Right ventricle myocardium inferior (tissue), 1 donor: ENCODE measurements at places on chromosomes 12 and 14.

- DNase-seq: no peak
These were observed 129.7 kb upstream of the CCND2 start for GRCh38 chr12:4143896-4144295.

- no peak for DNase-seq
These were observed 364.5 kb upstream of the DIO2 start for GRCh38 chr14:80575763-80576162.

DNA sequence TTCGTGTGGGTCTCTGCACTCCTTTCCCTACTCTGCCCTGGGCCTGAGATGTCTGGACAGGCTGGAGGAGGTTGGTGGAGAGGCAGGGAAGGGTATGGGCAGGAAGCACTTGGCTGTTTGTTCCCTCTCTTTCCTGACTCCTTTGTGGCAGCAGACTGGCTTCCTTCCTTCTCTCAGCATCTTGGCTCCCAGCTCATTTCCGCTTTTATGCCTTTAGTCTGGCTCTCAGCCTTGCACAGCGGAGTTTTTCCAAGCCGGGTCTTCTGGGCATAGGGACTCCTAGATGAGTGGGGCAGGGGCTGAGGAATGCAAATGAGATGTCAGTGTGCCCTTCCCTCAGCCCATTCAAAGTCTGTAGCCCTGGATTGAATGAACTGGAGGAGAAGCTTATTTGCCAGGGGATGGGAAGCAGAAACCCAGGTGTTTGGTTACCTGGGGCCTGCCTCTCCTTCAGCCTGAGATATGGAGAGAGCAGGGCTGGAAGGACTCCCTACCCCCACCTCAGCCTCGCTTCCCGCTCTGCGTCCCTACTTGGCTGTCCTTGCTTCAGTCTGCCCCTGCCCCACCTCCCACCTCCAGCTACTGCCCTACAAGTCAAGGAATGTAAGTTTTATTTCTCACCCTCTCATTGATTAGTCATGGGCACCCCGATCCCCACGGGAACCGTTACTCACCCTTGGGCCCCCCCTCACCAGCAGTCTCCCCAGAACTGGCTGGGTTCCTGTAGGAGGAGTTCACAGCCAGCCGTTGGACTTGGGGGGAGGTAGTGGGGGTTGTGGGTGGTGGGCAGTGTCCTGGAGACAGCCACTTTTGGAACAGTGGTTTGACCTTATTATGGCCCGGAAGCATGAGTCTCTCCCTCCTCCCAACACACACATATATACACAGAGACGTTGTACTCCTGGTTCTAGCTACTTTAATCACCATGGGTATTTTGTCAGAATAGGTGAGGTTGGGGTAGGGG is 9.3 kb upstream of the ITGA5 start:
- no peak for DNase-seq

DNA sequence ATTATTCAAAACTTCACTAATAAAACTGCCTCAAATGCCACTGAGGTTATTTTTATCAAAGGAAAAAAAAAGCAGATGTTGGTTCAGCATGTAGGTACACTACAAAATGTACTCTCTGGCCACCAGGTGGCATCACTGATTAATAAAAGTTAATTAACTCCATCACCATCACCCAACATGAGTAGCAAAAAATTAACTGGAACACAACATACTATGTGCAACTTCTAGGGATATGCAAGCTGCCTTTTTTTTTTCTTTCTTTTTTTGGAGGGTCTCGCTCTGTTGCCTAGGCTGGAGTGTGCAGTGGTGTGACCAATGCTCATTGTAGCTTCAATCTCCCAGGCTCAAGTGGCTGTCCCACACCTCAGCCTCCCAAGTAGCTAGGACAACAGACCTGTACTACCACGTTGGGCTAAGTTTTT is 43.8 kb upstream of the NR2C1 start:
- DNase-seq: no peak

DNA sequence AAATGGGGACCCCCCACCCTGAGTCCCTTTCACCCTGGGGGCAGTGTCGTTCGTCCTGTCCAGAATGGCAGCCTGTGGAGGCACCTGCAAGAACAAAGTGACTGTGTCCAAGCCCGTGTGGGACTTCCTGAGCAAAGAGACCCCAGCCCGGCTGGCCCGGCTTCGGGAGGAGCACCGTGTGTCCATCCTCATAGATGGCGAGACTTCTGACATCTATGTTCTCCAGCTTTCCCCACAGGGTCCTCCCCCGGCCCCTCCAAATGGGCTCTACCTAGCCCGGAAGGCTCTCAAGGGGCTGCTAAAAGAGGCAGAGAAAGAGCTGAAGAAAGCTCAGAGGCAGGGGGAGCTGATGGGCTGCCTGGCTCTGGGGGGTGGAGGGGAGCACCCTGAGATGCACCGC is 2.2 kb downstream of the DTX3 start:
- DNase-seq: no peak

- no peak for DNase-seq
These were observed 72.7 kb downstream of the SAMD4A start for GRCh38 chr14:54639611-54640010.

GRCh38 chr14:104756477-104757237 is 3.7 kb downstream of the SIVA1 start:
- DNase-seq: no peak

DNA sequence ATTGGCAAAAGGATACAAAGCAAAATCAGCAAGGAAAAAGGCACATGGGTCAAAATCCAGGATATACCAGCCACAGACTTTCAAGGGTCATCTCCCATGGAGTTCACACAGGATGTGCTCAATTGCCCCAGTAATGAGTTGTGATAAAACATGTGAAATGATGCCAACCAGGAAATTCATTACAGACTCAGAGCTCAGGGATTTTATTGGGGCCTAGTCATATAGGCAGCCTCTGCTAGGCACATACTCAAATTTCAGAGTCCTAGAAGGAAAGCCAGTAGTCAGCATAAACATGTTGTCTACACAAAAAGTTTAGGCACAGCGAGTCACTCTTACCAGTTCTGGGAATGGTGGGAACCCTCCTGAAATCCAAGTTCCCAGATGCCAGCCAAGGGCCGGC is 64.4 kb upstream of the OSBPL8 start:
- no peak for DNase-seq

DNA sequence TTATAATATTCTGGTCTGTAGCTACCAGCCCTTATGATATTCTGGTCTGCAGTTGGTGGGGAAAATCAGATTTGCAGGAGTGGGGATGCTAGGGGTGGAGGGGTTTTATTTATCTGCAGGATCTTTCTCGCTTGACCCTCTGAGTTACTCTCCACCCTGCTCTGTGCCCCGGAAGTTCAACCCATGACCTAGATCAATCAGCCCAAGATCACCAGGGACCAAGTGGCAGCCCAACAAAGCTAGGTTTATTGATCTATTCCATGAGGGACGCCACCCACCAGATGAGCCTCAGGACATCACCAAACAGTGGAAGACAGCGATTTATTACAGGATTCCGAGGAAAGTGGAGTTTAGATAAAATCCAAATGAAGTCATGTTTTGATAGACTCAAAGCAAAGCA is 25.8 kb upstream of the C12orf76 start:
- DNase-seq: no peak

GRCh38 chr14:49294621-49295148 is 291.5 kb downstream of the RPS29 start:
- no peak for DNase-seq

DNA sequence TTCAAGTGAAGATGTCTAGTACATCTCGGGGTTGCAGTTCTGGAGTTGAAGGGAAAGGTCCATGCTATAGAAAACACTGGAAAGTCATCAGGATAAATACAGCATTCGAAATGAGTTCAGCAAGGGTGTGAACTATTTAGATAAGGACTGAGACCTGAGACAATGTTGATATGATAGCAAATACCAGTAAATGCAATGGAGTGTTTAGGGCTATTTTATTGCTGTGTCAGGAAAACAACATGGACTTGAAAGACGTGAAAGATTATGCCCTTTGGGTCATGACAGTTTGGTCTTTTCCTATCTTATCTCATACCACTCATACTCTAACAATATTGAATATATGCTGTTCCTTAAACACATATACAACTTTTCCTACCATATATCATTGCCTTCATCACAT is 1776.2 kb upstream of the SEL1L start:
- DNase-seq: no peak

DNA sequence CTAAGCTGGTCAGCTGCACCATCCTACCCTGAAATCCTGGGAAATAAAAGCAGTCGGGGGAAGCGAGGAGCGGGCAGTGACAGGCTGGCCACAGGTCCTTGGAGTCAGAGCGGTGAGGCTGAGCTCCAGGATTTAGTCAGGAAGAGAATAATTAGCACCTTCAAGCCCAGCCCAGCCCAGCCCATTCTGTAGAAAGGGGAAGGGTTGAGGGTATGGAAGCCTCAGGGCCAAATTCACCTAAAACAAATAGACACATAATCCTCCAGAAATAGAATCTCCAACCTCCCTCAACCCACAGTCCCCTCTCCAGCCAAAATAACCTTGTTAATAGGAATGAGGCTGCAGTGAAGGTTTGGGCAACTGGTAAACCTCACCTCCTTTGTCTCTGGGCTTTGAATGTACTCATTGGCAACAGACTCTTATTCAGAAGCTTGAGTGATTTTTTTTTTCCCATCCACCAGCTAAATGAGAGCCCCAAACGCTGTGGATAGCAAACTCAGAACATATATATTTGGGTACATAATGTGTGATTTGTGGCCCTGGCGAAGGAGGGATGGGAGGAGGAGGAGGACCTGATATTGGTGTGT is 334.1 kb downstream of the DPF3 start:
- DNase-seq: no peak

- no peak for DNase-seq
These were observed 236.1 kb downstream of the CEP128 start for GRCh38 chr14:80705241-80705980.

- DNase-seq: no peak
These were observed 111.0 kb downstream of the MNAT1 start for GRCh38 chr14:60845523-60845922.

GRCh38 chr12:58980768-58981167 is 60.5 kb upstream of the LRIG3 start:
- DNase-seq: no peak

- no peak for DNase-seq
These were observed 275.0 kb upstream of the ATP2B1 start for GRCh38 chr12:89983622-89984021.

- DNase-seq: peak; percentile 82
These were observed 40.9 kb downstream of the NT5DC3 start for GRCh38 chr12:103799857-103800771.

GRCh38 chr12:20194171-20194570 is 174.2 kb upstream of the PDE3A start:
- DNase-seq: no peak
